Activated CD4-positive, CD25-positive, alpha-beta regulatory T cell (primary cell): ENCODE measurements at places on chromosomes 5 and 9.

DNA sequence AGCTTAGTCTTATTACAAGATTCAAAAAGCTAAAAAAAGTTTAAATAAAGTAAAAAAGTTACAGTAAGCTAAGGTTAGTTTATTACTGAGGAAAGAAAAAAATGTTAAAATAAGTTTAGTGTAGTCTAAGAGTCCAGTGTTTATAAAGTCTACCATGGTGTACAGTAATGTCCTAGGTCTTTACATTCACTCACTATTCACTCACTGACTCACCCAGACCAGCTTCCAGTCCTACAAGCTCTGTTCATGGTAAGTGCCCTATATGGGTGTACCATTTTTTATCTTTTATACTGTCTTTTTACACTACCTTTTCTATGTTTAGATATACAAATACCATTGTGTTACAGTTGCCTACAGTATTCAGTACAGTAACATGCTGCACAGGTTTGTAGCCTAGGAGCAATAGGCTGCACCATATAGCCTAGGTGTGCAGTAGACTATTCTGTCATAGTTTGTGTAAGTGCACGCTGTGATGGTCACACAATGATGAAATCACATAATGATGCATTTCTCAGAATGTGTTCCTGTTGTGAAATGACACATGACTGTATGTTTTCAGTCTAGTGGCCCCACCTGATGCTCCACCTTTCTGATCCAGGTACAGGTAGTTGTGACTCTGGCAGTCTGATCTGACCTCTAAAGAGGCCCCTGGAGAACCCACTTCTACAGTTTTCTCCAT is 45.7 kb downstream of the SNX18 start:
- no peak for DNase-seq

GRCh38 chr5:126878634-126879033 is 101.7 kb downstream of the LMNB1 start:
- DNase-seq: no peak

DNA sequence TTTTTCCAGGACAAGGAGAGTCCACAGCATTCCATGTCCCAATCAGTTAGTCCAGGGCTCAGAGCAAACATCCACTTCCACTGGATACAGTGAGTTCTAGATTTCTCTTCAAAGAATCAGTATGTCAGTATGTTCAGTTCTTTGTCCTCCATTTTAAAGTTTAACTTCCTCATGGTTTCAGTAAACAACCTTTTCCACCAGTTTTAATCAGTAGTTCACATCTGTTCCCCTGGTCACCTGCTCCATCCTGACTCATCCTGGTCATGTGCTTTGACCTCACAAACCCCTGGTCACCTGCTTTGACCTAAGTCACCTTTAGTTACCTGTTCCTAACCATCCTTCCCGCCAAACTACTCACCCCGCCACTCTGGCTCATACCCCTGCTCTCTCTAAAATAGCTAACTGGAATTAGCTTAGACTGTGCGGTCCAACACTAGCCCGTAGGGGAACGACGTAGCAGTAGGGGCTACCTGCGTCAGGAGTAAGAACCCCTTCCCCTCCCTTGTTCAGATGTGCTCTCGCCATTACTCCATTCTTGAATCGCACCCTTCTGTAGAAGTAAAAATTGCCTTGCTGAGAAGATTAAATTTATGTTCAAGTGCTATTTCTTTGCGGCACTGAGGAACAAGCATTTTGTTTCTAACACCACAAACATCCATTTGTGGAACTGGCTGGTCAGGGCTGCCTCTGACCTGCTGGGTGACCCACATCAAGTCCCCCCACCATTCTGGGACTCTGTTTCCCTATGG is 5.5 kb downstream of the ENG start:
- DNase-seq: no peak

DNA sequence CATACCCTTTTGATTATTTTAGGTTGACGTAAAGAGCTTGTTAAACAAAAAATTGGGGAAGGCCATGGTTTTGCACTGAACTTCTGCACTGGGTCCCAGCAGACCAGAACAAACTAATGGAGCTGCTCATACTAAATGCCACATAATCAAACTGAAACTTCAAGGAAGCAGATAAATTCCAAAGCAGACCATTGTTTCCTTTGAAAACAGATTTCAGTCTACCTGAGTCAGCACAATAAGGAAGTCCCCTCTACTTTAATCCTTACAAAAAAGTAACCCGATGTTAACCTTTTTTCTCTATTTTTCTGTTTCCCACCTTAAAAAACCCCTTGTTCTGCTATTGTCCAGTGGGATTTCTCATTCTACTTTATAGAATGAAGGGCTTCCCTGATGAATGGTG is 39.2 kb downstream of the WDR36 start:
- DNase-seq: no peak

DNA sequence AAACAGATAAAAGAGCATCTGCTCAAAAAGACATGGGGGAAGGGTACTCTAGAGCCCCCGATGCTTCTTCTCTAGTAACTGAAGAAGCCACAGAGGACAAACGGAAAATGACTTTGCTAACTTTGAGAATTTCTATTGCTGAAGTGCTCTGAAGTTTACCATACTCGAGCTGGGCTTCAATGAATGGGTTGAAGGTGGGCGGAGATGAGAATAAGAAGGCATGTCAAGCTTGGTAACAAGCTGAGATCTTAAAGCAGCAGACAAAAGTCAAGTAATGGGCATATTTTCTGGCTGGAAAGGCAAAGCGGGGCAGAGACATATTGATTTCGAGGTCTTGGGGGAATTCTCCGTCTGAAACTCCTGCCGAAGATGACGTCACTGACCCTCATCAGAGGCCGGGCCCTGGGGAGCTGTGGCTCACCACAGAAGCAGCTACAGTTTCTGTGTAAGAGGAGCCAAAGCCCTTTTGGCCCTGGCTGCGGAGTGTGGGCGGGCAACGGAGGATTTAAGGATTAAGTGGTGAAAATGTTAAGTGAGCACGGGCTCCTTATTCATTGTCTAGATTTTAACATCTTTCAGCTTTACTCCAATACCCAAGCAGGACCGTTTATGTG is 115.8 kb upstream of the SLIT3 start:
- no peak for DNase-seq

GRCh38 chr9:120778758-120779157 is 14.5 kb downstream of the FBXW2 start:
- DNase-seq: no peak

GRCh38 chr5:142680605-142681259 is 5.2 kb downstream of the FGF1 start:
- no peak for DNase-seq

DNA sequence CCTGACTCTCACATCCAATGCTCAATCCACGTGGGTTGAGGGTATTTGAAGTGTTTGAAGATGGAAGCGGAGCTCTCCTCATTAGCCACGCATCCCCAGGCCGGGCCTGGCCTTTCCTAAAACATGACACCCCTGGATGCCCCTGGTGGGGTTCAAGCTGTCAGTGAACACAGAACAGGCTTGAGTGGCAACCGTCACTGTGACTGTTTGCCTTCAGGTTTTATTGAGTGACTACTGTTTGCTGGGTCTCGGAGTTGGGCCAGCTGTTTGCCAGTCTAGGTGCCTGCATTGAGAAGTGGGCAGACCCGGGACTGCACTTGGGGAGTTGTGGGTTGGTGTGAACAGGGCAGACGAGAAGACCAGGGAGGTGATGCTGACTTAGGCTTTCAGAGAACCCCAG is 7.8 kb upstream of the OLFM1 start:
- no peak for DNase-seq

GRCh38 chr5:128259607-128260021 is 176.0 kb downstream of the SLC12A2 start:
- no peak for DNase-seq

- no peak for DNase-seq
These were observed 84.5 kb downstream of the C5orf15 start for GRCh38 chr5:133883916-133884315.

DNA sequence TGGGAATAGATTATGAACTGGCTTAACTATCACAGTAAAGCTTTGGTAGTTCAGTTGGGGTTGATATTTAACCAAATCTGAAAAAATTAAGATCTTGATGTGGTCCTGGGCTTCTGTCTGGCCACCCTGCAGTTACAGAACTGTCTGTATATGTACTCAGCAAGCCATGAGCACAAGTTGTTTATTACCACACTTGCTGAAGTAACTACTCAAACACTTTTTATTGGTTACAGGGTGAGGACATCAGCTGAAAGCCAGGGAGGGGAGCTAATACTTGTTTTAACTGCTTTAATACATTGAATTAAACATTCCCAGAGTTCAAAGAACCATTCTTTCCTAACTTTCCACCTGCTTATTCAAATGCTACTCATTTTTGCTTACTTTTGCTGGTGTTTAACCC is 29.4 kb upstream of the KCNN2 start:
- no peak for DNase-seq

- no peak for DNase-seq
These were observed 40.5 kb upstream of the TMC1 start for GRCh38 chr9:72480921-72481320.

DNA sequence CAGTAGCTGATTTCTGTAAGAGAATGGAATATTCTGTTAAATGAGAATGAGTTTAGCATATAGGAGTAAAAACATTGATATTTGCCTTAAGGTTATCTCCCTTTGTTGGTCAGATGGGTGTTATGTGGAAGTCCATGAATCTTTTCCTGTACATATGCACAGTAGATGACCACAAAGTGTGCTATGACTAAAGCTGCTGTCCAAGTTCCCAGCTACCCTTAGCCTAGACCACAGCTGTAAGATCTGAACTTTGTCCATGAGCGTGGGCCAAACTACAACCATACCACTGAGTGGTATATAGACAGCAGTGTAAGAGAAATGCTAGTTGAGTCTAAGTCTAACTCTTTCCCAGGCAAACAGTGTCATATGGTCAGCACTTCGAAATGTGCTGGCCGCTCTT is 48.8 kb downstream of the CD180 start:
- DNase-seq: no peak

DNA sequence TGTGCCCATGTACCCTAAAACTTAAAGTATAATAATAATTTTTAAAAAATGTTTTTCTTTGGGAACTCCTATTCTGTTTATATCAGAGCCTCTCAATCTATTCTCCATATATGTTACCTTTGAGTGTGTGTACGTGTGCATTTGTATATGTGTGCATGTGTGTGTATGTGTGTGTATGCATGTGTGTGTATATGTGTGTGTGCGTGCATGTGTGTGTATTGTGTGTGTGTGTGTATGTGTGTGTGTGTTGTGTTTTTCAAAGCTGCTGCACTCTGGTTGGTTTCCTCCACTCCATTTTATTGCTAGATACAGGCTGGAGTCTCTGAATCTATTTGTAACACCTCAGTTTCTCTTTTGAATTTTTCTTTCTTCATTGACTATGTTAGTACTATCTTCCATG is 20.0 kb downstream of the SURF6 start:
- DNase-seq: no peak

DNA sequence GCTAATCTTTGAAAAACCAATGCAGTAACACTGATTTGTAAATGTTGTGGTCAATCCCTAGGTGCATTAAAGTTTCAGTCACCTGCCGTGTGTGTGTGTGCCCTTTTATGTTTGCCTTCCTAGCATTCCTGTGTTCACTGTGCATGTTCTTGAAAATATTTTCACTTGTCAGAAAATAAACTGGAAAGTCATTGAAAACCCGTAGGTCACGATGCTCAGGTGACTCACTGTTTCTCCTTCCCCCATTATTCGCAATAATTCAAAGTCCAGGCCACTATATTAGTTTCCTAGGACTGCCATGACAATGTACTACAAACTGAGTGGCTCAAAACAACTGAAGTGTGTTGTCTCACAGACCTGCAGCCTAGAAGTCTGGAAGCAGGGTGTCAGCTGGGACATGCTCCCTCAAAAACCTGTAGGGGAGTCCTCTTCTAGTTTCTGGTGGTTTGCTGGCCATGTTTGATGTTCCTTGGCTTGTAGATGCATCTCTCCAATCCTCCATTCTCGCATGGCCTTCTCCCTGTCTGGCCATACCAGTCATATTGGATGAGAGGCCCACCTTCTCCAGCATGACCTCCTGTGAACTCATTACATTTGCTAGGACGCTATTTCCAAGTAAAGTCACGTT is 29.3 kb downstream of the MARVELD2 start:
- no peak for DNase-seq

DNA sequence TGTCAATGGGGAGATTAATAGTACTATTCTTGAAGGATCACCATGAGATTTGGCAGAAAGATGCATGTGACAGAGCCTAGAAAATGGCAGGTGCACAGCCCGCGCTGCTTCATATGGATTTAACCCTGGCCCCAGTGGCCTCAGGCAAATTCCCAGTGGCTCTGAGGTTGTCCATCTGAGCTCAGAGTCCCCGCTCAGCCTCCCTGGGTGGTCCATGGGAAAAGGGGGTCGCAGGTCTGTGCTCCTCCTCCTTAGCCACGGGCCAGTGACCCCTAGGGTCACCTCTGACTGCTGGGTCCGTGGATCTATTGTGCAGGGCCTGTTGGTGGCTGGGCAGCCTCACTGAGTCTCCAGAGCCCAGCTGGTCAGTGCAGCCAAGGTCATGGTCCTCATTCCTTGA is 93.3 kb upstream of the BOD1 start:
- DNase-seq: no peak

DNA sequence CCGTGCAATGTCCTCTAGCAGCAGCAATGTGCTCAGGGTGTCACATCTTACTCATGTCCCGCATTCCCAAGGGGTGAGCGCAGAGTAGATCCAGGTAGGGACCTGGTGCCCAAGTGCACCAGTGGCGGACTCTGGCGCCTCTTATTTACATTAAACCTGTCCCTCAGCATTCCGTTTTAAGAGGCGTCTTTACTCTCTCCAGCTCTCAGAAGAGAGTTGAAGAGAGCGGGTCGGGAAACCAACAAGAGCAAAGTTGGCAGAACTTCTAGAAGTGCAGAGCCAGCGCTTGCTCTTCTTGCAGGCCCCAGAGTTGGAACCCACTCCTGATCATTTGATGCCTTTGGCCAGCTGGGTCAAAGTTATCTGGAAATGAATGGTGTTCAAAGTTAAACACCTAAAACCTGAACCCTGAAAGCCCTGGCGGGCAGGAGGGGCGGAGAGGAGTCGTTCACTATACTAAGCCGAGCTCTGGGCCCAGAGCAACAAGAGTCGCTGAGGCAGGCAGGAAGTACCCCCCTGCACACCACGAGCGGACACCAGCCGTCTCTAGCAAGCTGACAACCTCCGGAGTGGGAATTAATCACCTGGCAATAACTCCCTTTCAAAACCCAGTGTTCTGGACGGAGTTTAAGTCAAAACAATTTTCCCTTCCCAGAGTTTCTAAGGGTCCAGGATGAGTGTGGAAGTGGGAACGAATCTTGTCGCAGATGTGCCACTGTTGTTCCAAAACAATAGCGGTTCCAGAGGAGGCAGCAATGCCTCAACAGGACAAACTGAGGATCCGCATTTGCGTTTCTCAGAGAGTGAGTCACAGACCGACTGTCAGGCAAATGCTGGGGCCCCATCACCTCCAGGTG is 122.8 kb downstream of the TMEM161B start:
- DNase-seq: no peak

GRCh38 chr9:17068671-17069070 is 66.2 kb upstream of the CNTLN start:
- no peak for DNase-seq

GRCh38 chr9:126695186-126695585 is 81.5 kb downstream of the LMX1B start:
- no peak for DNase-seq

- no peak for DNase-seq
These were observed 128.9 kb upstream of the RAPGEF1 start for GRCh38 chr9:131868766-131869165.
